ENCODE measurements at places on chromosomes 1 and 21.

GRCh38 chr1:37353871-37354270, 120.5 kb upstream of the ZC3H12A start:
- DNase-seq, result no peak

DNA sequence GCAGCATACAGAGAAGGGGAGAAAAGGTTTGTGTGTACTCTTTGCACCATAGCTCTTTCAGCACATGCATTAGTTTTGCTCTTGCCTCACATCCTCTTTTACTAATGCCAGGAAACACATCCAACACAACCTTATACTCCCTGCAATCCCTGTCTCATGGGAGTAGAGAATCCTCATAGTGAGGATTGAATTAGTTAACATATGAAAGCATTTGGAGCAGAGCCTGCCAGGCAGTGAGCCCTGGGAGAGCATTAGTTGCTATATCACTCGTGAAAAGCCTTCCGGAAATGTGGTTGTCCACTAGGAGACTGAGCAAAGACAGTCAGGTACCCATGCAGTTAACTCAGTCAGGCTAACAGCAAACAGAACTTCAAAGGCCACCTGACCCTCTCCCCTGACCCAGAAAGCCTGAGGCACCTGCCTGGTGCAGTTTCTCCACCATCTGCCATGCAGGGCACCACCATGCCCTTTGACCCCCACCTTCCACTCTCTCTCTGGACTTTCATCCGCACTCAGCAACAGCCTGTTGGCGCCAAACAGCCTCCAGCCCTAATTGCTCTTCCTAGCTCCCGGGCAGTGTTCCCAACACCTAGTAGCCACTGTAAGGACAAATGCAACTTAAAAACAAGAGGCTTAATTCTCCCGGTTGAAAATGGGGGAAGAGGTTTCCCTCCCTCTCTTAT, 14.9 kb upstream of the AGT start:
- peak; percentile 16 for DNase-seq

GRCh38 chr1:116577759-116578314, 7.0 kb upstream of the CD58 start:
- DNase-seq, result no peak

DNA sequence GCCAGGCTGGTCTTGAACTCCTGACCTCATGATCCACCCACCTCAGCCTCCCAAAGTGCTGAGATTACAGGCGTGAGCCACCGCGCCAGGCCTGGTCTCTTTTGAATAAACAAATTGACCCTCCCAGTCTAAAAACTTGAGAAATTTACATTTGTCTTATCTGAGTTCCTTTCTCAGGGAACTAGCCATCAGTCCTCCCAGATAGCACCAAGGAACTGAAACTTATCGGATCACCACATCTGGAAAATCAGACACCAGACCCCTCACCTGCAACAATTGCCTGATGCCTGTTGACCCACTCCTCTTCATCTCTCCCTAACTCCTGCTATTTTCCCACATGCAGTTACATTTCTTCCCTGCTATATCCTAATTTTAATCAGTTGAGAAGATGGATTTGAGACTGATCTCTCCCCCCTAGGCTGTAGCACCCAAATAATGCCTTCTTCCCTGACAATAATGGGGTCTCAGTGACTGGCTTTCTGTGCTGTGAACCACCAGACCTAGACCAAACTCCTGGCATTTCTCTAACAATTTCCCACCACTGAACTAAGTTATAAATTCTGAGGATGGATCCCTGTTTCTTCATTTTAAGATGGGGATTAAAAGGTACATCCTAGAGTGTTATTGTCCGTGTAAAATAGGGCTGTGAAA, 951 bp upstream of the CBR1 start:
- DNase-seq, result no peak

- DNase-seq, result no peak
Observed at GRCh38 chr1:1219341-1219740, 5.4 kb upstream of the TNFRSF4 start.

DNA sequence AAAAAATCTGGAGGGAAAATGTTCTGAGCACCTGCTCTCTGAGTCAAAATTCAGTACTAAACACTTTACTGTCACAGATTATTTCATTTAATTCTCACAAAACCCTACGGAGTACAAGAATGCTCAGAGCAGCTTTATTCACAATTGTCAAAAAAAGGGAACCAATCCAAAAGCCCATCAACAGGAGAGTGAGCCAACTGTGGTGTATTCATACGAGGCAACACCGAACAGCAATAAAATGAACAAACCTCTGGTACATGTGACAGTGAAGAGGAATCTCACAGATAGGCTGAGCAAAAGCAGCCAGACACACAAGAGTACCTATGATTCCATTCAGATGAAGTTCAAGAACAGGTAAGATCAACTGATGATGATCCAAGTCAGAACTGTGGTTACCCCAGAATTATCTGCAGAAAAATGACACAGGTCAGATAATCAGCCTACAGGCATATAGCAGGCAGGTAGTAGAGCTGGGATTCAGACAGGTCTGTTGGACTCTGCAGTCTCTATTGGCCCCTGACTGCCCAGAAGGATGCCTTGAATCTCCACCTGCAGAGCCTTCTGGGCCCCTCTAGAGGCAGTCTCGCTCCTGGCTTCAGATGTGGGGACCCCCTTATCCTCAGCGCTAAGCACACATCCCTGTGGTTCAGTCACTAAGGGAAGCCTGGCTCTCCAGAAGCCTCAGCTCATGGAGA, 19.2 kb downstream of the SLC9A1 start:
- DNase-seq, result no peak

- no peak for DNase-seq
Observed at GRCh38 chr1:242690849-242691609, 166.5 kb upstream of the PLD5 start.

DNA sequence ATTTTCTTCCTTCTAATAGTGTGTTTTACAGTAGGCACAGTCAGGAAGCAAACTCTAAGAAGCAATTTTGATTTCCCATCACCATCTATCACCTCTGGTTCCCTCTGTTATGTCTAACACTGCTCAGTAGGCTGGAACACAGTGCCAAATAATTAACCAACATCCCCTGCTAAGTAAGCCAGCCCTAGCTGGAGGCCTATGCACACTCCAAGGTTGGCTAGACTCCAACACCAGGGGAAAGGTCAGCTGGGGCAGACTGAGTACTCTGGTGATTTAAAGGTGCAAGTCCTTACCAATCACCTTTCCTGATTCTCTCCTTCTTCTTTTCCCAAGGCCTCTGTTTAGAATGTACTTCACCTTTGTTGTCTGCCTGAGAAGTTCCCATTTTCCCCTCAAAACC, 46.5 kb upstream of the BEND5 start:
- DNase-seq, result no peak

DNA sequence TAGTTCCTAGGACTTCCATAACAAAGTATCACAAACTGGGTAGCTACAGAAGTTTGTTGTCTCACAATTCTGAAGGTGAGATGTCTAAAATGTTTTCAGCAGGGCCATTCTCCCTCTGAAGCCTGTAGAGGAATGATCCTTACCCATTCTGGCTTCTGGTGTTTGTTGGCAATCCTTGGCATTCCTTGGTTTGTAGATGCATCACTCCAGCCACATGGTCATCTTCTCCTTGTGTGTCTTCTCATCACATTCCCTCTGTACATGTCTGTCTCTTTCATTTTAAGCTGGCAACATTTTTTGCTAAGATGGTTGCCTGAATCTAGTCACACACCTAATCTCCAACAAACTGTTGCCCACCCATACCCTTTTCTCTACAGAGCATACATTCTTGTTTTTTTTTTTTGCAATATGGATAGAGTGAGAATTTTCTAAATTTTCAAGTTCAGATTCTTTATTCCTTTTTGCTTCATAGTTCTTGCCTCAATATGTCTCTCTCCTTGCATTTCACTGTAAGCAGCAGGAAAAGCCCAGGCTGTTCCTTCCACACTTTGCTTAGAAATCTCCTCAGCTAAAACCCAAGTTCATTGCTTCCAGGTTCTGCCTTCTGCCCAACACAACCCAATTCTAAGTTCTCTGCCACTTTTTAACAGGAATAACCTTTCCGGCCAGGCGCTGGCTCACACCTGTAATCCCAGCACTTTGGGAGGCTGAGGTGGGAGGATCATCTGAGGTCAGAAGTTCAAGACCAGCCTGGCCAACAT, 18.3 kb downstream of the ZBED6 start:
- DNase-seq, result no peak

- peak; percentile 89 for DNase-seq
Observed at GRCh38 chr21:46634966-46635323, 529 bp upstream of the PRMT2 start.

- DNase-seq, result no peak
Observed at GRCh38 chr1:167618789-167619188, 11.2 kb upstream of the RCSD1 start.

GRCh38 chr21:40595806-40596205, 251.2 kb downstream of the DSCAM start:
- DNase-seq, result no peak

GRCh38 chr1:88013485-88013884, 670.6 kb upstream of the PKN2 start:
- no peak for DNase-seq

DNA sequence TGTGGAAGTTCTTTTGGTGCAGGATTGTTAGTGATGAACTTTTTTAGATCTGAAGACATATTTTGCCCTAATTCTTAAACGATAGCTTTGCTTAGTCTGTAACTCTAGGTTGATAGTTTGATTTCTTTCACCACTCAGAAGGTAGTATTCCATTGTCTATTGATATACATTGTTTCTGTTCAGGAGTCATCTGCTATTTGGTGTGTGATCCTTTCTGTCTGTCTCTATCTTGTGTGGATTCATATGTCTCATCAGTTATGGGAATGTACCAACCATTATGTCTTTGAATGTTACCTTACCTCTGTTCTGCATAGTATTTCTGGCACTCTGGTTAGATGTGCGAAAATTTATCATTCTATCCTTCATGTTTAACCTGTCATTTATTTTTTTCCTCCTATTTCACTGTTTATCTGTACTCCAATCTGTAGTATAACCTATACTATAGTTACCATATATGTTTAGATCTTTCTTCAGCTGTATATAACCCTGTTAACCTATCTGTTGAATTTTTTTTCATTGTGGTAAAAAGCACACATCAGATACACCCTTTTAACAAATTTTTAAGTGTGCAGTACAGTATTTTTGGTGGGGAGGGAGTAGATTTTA, 5.7 kb downstream of the MARK1 start:
- no peak for DNase-seq

- no peak for DNase-seq
Observed at GRCh38 chr1:220717800-220718640, 27.9 kb downstream of the C1orf115 start.

DNA sequence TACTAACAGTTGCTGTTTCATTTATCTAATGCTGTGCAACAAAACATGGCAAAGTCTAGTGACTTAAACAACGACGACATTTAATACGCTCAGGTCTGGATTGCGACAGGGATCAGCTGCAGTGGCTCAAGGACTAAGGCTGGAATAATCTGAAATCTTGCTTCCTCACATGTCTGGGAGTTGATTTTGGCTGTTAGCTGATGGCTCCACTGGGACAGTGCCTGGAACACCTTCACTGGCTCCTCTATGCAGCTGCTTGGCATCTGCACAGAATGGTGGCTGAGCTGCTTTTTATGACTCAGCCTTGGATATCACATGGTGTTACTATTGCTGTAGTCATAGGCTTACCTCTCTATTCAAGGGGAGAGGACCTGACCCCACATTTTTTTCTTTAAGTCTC, 24.0 kb upstream of the BTG3 start:
- DNase-seq, result no peak

DNA sequence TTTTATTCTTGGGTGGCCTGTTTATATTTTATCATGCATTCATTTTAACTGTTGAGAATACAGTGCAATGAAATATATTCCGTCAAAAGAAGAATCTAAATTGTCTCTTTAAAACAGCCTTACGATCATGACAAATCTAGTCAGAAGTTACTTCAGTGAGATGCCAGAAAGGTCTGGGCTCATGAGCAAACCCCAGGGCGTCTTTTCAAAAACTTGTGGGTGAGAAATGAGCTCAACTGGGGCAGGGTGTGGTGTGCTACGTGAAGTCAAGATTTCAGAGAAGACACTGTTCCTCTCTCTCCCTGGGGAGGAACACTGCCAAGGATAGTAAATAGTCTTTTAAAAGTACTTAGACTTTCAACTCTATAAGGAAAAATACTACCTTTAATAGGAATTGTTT, 13.4 kb upstream of the UAP1 start:
- DNase-seq, result no peak

DNA sequence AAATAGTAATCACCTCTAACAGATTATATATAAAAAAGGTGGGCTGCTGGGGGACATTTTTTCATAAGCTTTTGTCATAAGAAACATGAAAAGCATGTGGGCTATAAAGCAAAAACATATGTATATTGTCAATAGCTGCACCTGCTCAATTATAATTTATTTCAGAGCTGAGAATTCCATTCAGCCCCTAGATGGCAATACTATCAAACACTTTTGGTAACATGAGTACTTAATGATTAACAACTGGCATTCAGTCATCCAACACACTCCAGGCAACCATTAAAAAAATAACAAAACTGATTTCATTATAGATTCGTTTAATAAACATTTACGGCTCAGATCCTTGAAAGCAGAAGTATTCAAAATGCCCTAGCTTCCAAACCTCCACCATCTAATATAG, 115.1 kb downstream of the KCTD3 start:
- DNase-seq, result peak; percentile 4

- DNase-seq, result no peak
Observed at GRCh38 chr1:147287133-147287865, 44.8 kb downstream of the CHD1L start.

GRCh38 chr1:21022279-21023040, 154.2 kb downstream of the EIF4G3 start:
- peak; percentile 93 for DNase-seq

DNA sequence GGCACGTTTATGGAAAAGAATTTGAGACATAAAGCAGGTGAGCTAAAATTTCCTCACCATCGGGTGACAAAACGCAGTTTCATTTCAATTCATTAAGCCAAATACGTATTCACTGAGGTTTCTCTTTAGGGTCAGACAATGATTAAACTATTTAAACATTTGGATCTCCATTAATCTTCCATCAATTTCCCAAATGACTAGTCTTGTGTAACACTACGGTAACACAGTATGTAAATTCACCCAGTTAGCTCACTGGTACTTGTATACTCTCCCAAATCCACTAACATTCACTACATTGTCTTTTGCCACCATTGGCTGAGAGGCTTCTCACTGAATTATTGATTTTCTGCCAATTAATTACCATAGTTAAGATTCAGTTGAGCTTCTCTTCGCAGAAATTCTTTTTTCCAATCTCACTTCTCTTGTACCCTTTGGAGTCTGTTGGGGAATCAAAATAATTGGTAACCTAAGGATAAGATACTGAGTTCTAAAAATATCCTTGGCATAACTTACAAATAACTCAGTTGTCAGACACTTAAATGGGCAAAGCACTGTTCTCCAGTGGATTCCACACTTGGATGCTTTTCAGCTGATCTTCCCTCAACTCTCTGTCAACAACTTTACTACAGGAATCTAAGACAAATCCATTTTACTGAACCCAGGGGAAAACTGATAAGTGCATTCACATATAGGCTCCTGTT, 40.7 kb downstream of the SIPA1L2 start:
- no peak for DNase-seq

GRCh38 chr1:115057661-115058254, 28.1 kb downstream of the TSHB start:
- no peak for DNase-seq

DNA sequence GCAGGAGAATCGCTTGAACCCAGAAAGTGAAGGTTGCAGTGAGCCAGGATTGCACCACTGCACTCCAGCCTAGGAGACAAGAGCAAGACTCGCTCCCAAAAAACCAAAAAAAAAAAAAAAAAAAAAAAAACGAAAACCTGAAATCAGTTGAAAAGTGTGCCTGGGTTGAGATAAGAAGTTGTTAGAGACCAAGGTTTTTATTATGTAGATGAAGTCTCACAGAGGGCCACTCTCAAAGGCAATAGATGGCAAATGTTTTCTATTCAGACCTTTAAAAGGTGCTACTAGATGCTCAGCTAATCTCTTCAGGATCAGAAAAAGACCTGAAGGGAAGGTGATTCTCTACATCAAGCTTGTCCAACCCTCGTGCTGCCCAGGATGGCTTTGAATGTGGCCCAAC, 17.6 kb downstream of the CAPN2 start:
- no peak for DNase-seq
